ENCODE measurements at places on chromosomes 6 and 20.
A peak's percentile ranks its signal among the peaks of the same experiment; 100 is the strongest.

- DNase-seq = no peak
These were observed 376.9 kb downstream of the PHF3 start for GRCh38 chr6:64012351-64013001.

- no peak for DNase-seq
These were observed 3.4 kb downstream of the SCUBE3 start for GRCh38 chr6:35216851-35217811.

GRCh38 chr6:12892151-12892550, 175.6 kb downstream of the PHACTR1 start:
- DNase-seq = no peak

- DNase-seq = no peak
These were observed 92.4 kb upstream of the MAFB start for GRCh38 chr20:40781327-40782042.

GRCh38 chr6:124446961-124447360, 515.3 kb upstream of the RNF217 start:
- no peak for DNase-seq

DNA sequence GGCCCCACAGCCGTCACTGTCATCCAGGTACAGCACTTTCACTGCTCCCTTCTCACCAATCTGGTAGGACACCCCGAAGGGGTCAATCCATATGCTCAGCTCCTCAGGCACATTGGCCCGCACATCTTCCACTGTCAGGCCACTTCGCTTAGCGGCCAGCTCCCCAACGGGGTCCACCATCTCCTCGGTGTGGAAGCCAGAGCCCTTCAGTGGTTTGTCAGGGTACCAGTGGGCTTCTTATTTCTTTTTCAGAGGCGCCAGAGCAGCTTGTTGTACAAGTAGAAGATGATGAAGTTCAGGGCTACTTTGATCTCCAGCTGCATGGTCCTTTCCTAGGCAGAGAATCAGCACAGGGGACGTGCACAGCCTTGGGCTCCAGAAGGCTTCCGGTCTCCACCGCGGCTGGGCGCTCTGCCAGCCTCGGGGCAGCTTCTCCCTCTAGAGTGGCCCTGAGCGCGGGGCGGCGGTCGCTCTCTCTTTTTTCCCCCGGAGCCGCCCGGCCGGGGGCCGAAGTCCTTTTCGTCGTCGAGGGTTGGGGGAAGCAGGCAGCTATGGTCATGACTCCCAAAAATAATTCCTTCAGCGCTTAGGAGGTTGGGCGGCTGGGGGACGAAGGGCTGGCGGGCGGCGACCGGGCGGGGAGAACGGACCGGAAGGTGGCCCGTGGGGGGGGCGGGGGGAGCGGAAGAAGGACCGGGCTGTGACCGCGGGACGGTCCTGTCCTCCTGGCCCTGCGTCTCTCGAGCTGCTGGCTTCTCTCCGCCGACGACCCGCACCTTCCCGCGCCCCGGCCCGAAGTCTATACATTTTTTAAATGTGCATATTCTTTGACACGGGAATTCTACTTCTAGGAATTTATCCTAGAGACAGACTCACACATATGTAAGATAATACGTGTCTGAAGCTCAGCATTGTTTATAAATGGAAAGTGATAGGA, 6.5 kb upstream of the ZSCAN9 start:
- DNase-seq = peak; percentile 42
